ENCODE measurements at places on chromosomes 2 and 18.

DNA sequence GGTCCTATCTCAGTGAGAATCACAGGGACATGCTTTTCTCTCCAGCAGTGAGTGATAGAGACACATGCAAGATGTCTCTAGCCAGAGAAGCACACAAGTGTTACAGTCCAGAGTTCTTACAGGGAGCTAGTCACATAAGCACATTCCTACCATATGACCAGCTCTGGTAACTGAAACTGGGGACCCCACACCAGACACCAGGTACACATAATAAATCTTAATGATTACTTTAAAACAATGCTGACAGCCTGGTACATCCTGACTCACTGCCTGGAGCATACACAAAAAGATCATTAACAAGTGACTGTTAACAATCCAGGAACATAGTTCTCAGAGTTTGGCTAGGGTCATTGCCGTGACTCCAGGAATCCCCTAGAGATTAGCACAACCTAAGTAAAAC lies 53.6 kb downstream of the GALNT1 start:
- DNase-seq = peak; percentile 72

- no peak for DNase-seq
These were observed 49.0 kb upstream of the BIN1 start for GRCh38 chr2:127155947-127156346.

- no peak for DNase-seq
These were observed 28.8 kb downstream of the WDFY1 start for GRCh38 chr2:223916181-223916920.

GRCh38 chr2:74632939-74633312 lies 15.2 kb downstream of the M1AP start:
- no peak for DNase-seq

DNA sequence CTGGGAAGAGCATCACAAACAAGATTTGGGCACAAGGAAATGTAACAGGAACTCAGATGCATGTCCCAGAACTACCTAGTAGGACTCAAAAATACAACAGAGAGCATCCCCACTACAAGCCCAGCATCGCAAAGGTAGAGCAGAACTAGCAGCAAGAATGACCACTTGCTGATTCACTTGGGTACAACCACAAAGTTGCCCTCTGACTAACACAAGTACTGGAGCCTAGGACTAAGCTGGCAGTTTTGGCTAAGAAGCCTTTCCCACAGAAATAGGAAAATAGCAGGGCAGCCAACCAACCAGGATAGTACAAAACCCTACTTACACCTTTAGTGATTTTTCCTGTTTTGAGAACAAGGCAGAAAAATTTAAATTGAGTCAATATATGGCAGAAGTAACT lies 193.8 kb downstream of the PAX3 start:
- DNase-seq = peak; percentile 33

- DNase-seq = no peak
These were observed 1132.5 kb upstream of the CELF4 start for GRCh38 chr18:38698088-38698487.

DNA sequence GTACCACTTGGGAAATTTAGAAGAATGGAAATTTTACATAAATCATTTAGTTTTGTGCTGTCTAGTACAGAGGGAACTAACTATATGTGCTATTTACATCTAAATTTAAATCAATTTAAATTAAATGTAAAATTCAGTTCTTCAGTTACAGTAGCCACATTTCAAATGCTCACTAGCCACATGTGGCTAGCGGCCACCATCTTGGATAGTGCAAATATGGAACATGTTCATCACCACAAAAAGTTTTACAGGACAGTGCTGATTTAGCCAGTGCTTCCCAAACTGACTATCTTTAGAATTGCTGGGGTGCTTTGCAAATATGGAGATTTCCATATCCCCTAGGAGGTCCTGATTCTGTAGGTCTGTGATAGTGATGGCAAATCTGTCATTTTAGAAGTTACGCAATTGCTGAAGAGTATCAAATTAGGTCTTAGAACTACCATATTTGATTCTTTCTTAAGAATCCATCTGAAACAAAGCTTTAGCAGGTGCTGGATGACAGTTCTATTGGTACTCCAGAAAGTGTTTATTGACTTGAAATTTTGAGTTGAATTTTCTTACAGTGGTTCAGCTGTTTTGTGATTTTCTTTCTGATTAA lies 12.8 kb downstream of the EHBP1 start:
- DNase-seq = no peak

DNA sequence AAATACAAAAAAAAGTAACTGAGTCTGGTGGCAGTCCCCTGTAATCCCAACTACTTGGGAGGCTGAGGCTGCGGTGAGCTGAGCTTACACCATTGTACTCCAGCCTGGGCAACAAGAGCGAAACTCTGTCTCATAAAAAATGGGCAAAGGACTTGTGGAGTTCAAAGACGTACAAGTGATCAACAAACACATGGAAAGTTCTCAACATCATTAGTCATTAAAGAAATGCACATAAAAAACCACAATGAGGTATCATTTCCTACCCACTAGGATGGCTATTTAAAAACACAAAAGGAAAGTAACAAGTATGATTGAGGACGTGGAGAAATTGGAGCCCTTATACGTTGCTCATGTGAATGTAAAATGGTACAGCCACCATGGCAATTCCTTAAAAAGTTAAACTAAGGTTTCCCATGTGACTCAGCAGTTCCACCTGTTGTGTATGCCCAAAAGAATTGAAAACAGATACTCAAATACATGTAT lies 52.3 kb downstream of the RAB10 start:
- DNase-seq = peak; percentile 87

DNA sequence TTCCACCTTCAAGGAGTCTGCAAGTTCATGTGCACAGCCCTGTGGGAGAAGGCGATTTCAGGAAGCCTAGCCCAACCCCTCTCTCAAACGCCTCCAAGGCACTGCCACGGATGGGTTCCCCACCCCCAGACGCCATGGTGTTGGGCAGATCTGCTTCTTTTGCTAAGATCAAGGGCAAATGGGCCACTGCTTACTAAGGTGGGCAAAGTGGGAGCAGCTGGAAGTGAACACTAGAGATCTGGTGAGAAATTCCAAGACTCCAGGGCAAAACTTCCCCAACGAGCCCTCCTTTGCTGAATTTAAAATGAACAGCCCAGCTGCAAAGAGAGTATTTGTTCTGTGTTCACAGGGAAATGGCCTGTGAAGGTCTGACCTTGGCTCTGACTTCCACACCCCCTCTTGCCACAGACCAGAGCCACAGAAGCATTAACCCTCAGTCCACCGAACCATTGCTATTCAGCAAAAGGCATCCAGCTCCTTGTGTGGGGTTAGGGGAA lies 45.1 kb upstream of the ZBTB7C start:
- no peak for DNase-seq

DNA sequence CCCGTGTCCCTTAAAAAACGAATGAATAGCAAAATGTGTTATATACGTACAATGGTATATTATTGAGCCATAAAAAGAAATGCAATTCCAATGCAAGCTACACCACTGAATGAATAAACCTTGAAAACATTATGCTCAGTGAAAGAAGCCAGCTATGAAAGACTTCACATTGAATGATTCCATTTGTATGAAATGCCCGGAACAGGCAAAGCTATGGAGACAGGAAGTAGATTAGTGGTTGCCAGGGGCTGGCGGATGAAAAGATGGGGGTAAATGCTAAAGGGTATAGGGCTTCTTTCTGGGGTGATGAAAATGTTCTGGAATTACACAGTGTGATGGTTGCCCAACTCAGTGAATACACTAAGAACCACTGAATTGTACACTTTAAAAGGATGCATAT lies 113.3 kb downstream of the NOL10 start:
- DNase-seq = peak; percentile 19

DNA sequence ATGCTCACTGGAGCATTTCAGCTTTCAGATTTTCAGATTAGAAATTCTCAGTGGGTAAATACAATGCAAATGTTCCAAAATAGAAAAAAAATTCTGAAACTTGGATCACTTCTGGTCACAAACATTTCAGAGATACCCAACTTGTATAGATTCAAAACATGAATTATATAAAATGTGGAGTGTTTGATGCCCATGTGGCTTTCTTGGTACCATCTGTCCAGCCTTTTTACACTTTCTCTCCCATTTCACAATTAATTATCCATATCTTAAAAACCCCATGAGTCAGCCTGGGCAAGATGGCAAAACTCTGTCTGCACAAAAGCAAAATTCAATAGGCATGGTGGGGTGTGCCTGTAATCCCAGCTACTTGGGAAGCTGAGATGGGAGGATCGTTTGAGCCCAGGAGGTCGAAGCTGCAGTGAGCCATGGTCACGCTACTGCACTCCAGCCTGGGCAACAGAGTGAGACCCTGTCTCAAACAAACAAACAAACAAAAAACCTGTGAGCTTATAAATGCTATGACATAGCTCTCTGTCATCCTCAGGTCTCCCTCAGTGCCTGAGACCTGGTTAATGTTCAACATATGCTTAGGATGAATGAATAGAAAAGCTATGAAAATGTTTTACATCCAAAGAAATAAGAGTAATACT lies 146.3 kb upstream of the TTC39C start:
- no peak for DNase-seq

DNA sequence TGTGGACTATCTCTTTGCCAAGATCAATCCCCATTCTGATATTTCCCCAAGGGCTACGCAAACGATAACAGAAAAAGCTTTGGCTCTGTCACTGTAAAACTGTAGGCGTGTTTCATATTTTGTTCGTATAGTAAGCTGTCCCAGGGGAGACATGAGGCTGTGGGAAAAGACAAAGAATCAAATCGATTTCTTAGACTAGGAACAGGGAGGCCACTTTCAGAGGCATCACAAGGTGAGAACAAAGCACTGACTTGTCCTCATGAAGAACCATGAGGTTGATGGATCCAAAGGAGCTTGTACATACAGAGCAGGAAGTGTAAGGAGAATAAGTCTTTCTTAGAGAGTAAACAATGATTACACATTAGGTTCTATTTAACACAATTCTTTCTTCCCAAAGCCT lies 255.7 kb downstream of the HNMT start:
- DNase-seq = no peak

- DNase-seq = peak; percentile 30
These were observed 121.2 kb downstream of the ZNF521 start for GRCh38 chr18:25230658-25231326.

GRCh38 chr2:163373496-163373895 lies 362.3 kb downstream of the FIGN start:
- DNase-seq = no peak

GRCh38 chr18:6901286-6901926 lies 171.9 kb downstream of the ARHGAP28 start:
- no peak for DNase-seq

- DNase-seq = no peak
These were observed 163.1 kb upstream of the RGPD4 start for GRCh38 chr2:107663632-107664031.

DNA sequence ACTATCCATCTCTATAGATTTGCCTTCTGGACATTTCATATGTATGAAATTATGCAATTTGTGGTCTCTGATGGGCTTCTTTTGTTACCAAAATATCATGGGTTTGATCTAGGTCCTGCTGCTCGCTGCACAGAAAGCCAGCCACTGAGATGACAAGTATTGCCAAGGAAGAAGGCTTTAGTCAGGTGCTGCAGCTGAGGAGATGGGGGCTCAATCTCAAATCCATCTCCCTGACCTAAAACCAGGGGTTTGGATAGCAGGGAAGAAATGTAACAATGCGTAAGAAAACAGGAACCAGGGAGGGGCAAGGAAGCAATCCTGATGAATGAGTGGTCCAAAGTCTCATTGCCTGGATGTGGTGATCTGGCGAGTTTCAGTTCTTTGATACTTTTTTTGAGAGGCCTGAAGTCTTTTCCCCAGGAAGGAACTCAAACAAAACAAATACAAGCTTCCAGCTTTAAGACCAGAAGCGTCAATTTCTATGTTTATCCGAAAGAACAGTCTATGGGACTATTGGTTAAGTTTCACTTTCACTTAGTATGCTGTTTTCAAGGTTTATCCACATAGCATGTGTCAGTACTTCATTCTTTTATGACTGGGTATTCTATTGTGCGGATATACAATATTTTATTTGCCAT lies 3.4 kb upstream of the CKAP2L start:
- DNase-seq = peak; percentile 31

- peak; percentile 81 for DNase-seq
These were observed 8.7 kb upstream of the WIPF1 start for GRCh38 chr2:174606336-174606735.

- no peak for DNase-seq
These were observed 60.3 kb downstream of the INPP5D start for GRCh38 chr2:233120459-233120858.

DNA sequence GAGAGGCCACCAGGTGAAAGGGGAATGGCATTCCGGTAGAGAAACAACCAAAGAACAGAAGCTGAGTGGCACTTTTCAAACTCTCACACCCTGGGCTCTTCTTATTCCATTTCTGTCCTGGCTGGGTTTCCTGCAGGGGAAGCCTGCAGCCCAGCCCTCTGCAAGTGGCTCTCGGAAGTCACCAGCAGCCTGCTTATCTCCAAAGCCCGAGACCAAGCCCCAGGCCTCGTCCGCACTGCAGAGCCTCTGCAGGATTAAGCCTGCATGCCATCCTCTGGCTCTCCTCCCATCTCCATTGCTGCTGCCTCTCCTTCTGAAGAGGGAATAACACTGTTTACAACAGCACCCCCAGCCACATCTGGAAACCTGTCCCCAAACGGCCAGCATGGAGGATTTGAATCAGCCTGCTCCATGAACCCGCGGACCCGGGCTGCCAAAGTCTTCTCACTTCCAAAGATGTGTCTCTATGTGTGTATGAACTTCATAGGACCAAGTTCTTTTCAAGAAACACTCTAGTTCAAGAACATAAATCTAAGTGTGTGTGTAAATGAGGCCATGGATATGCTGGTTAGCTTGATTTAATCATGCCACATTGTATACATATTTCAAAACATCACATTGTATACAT lies 54.2 kb downstream of the DIPK1C start:
- no peak for DNase-seq

DNA sequence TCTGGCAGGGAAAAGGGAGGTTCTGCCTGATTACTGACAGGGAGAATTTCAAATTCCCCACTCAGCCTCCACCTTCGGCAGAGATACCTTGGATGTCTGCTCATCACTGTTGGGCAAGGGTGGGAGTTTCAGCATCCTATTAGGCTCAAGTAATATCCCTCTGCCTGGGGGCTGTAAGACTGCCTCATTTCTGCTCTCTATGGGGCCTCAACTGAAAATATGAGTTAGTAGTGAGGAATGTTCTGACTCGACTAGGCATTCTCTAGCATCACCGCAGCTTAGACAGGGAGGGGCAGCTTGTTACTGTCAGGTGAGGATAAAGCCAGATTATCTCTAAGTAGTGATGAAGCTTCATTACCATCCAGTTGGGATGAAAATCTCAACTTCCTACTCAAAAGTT lies 87.7 kb upstream of the LRP1B start:
- peak; percentile 88 for DNase-seq

DNA sequence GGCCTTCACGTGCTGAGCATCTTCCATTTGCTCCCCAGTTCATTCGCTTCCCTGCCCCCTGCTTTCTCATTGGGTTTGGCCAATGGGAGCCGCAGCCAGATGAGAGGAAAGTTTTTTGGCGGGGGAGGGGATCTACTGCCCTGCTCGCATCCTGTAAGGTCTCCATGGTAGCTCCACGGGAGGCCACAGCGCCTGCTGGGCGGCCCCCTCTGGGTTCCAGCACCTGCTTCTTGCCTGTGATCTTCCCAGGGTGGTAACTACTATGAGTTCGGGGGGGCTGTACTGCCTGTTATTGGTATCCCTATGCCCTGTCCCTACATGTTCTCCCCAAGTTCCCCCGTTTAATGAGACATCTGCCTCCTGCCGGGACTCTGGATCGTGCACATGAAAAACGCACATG lies 57.2 kb downstream of the INPP5D start:
- DNase-seq = no peak

- peak; percentile 23 for DNase-seq
These were observed 425.8 kb upstream of the KCNH7 start for GRCh38 chr2:163264341-163264740.

- DNase-seq = no peak
These were observed 1.9 kb downstream of the ZNF385B start for GRCh38 chr2:179859523-179859922.
